ENCODE measurements at places on chromosomes 6 and 20. TPM values are rescaled to one million over a fixed set of nuclear protein-coding genes. Genes with fewer than 3 reads are reported as not detected.

PLCB4 gene
- 1.0 TPM for total RNA-seq

SOBP gene
- 1.6 TPM for total RNA-seq

DNA sequence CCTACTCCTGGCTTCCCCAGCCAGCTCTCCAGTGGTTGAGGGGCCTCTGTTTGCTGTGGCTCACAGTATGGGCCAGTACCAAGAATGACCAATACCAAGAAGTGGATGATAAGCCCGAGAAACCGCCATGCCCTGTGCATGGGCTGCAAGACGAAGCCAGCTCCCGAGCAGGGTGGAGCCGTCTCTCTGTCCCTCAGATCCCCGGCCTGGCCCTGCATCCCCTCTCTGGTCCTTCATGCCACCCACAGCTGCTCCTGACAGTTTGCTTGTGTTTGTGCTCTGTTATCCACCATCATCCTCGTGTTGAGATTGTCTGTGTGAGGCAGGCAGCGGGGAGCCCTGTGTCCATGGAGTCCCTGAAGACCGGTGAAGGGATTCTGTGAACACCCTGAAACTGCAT lies 36.1 kb downstream of the GABRR2 start:
- no peak for DNase-seq

GRCh38 chr6:129490521-129491255 lies 219.3 kb downstream of the ARHGAP18 start:
- DNase-seq: no peak

- peak; percentile 33 for DNase-seq
These were observed 3.5 kb downstream of the NDUFAF5 start for GRCh38 chr20:13788167-13788834.

HSPA12B gene
- 1.3 TPM for total RNA-seq
